Stimulated activated CD8-positive, alpha-beta memory T cell treated with anti-CD3 and anti-CD28 coated beads, Interleukin-12 subunit alpha, Interleukin-12 subunit beta, amount 100 ng/mL, for 4 hours (primary cell): ENCODE measurements at places on chromosomes 16 and 17.

DNA sequence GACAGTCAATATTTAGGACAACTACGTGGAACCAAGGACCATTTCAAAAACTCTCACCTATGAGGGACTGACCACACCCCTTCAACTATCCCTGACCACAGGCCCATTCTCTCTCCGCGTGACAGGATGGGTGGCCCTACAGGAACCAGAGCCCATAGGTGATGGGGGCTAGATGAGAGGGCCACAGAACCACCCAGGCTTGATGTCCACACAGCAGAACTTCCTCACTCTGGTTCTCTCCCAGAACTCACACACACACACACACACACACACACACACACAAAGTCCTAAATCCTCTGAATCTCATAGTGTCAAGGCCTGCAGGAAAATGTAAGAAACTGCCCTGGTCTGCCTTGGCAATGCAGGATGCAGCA is 1.5 kb downstream of the ZNF319 start:
- no peak for DNase-seq

DNA sequence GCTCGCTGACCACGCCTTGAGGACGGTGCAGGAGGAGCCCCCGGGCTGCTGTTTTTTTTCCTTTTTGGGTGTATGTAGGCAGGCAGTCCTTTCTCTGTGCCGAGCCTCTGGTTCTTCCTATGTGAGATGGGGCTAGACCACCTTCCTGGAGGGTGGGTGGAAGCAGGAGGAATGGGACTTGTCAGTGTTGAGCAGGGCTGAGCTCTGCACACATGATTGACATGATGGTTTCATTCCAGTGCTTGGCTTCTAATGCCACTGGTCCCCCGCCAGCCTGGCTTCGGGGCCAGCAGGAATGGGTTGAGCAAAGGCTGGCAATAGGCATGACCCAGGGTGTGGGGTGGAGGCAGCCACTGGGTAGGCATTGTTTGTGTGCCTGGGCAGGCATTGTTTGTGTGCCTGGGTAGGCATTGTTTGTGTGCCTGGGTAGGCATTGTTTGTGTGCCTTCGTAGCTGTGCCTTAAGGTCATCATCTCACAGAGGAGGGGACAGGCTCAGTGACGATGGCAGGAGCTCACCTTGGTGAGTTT is 14.2 kb upstream of the ADCY7 start:
- DNase-seq, result no peak

GRCh38 chr17:50668838-50669581 is 34.3 kb downstream of the ABCC3 start:
- DNase-seq, result no peak

- DNase-seq, result no peak
These were observed 78.9 kb upstream of the PLCG2 start for GRCh38 chr16:81700071-81700779.

DNA sequence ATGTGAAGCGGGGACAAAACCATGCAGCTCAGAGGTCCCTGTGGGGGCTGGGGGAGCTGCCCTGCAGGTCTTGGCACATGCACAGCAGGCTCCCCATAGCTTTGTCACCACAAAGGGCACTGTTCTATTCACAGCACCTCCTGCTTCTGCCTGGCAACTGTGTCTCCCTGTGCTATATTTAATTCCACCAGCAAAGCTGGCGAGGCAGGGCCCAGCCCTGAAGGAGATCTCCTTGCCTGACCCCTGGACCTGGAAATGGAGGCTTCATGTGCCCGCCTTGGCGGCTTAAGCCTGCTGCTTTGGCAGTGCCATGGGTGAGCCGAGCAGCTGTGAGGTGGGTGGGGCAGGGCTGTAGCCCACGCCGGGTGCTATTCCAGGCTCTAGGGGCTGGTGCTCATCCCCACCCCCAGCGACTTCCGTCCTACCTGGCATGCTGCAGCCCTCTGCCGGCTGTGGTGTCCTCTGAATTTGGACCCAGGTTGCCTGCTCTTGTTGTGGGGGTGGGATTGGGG is 6.8 kb downstream of the LDHD start:
- DNase-seq, result no peak

DNA sequence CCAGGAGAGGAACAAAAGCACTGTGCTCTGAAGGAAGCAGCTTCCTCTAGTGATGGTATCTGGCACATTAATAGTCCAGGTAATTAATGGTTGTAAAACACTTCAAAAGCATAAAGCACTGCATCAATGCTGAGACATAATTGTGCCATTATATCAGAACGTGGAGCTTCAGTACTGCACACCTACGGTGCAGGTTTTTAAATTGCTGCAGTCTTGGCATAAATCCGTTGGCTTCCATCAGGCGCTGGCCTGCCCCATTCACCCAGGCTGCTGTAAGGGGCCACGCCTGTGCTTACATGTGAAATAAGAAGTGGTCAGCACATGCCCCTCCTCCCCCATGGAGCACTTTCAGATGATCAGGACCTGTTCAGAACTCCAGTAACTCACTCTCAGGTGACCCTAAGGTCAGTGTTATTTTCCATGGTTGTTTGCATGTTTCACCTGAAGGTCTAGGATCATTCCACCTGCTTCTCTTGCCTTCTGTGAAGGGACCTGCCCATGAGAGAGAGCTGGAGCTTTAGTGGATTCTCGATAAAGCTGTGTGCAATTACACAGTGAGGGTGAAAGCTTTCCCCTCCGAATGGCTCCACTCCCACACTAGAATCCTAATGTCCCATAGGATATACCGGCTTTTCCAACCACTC is 345.3 kb downstream of the CA10 start:
- no peak for DNase-seq

- DNase-seq, result peak; percentile 4
These were observed 165.1 kb downstream of the XYLT1 start for GRCh38 chr16:17305694-17306093.

DNA sequence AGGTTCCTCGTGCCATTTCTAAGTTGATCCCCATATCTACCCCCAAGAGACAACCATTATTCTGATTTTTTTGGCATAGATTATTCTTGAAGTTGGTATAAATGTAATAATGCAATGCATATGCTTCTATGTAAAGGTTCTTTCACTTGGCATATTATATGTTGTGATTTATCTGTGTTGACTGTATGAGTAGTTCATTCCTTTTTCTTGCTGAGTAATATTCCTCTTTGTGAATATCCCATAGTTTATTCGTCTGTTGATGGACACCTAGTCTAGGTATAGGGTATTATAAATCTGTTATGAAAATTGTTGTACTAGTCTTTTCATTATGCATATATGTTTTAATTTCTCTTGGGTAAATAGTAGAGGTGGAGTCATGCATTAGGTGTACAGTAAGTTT is 36.6 kb downstream of the TANC2 start:
- no peak for DNase-seq

DNA sequence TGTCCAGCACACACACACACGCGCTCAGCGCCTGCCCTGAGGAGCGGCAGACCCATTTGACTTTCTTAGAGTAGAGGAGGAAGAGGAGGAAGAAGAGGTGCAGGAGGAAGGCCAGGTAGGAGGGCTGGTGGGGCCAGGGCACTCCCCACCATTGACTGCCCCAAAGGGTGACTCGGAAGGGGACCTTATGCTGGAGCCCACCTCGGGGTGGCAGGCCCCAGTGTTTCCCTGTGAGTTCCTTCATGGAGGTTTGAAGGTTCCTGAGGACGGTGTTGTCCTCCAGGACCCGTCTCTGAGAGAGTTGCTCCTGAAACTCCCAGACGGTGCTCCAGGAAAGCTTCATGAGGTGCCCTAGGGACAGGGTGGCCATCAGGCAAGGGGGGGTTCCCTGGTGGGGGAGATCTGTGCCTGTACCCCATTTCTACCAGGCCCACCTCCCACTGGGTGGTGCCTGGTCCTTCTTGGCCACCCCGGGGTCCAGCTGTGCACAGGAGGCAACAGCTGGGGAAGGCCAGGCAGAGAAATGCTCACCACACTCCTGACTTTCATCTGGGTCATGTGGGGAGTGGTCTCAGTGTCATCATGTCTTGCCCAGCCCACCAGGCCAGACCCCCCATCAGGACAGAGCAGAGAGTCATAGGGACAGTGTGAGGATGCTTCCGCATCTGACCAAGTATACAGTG is 89.5 kb downstream of the TNFRSF13B start:
- DNase-seq, result no peak

- DNase-seq, result no peak
These were observed 237.6 kb downstream of the SOX9 start for GRCh38 chr17:72358465-72358864.

DNA sequence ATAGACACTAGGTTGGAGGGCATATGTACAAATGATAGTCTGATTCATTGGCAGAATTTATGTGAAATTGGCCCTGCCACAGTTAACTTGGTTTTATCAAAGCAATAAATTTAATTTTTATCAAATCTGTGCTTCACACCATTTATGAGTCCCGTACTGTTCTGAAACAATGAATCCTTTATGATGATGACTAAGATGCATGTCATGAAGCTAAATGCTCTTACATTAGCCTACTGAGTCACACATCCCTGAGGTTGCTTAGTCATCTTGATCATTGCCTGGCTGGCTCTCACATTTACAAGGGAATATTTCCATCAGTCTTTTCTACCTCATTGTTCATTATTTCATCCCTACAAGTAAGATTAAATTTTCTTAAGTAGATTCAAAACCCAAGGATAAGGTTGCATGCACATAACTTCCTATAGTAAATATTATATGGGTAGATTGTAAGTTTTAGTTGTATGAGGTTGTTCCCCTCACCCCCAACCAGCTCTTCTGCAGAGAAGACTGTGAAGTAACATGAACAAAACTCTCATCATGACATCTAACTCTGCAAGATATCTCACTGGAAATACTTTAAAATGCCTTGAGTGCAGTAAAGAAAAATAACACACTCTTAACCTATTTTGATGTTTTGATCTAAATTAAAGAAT is 170.7 kb downstream of the CYB561 start:
- DNase-seq, result no peak

GRCh38 chr17:73141411-73141810 is 23.4 kb upstream of the SSTR2 start:
- no peak for DNase-seq

- no peak for DNase-seq
These were observed 136.0 kb upstream of the C17orf78 start for GRCh38 chr17:37239690-37240334.

- DNase-seq, result no peak
These were observed 18.7 kb upstream of the GSE1 start for GRCh38 chr16:85594273-85594977.

DNA sequence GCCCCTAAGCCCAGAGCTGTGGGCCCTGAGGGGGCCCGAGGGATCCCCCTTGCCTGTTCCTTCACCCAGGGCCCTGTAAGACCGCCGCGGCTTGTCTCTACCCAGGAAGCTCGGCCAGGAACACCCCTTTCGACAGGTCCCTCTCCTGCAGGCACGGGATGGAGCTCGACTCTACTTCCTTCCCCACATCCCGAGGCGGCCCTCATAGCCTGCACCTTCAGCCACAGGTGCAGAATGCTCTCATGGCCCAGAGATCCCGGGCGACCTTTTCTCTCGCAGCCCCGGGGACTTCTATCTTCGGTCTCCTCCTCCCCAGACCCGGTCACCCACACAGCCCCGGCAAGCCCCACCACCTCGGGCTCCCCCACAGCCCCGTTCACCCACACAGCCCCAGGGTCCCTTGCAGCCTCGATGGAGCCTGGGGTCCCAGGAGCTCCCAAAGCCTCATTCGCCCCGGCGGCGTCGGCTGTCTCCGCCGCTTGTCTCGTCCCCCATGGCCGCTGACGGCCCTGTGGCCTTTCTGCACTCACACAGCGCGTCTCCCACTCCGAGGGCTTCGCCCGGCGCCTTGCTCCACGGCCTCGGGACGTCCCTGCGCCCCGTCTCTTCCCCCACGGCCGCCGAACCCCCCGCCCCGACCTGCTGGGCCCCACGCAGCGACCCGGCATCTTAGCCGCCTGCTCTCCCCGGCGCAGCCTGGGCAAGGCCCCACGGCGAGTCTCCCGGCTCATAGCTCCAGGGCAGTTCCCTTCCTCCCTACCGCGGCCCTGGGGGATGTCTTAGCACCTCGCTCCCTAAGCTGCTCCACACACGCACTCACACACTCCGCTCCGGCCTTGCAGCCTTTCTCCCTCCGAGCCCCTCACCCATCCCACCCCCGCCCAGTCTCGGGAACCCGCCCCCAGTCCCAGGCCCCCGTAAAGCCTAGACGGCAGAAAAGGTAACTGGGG is 650 bp downstream of the KIAA0753 start:
- DNase-seq, result no peak

DNA sequence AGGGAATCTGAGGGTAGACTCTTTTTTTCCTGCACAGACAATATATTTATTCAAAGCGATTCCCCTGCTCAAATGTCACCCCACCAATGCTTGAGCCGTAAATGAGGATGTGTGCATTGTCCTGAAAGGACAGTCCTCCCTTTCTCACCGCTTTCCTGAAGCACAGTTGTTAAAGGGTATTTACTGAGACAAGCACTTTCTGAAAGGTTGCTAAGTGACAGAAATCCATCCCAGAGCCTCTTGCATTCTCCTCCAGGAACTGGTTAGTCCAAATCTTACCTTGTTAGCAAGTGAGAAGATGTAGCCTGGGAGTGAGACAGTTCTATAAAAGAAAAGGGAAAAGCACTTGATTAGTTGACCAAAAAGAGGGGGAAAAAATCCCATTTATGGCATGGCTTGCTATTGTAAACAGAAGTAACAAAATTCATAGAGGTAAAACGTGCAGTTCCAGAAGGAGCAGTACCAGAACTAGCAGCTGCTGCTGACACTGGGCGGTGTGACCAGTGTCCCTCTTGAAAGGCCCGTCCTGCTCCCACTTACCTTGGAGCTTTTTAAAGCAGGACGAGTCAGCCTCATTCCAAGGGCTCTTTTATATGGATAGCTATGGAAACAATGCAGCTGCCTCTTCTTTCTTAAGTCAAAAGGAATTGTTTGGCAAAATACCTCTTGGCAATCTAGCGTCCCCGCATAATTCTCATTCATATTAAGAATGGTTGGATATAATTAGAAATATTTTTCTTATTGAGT is at the start of gene MYH2:
Gene MYH2 (minus strand): TSS at position 563 of the 747 bp plus-strand sequence. CDS start 1,738 bp downstream, outside the sequence.
- DNase-seq, result no peak

GRCh38 chr16:56626685-56627084 is 1.1 kb downstream of the MT1E start:
- DNase-seq, result no peak

DNA sequence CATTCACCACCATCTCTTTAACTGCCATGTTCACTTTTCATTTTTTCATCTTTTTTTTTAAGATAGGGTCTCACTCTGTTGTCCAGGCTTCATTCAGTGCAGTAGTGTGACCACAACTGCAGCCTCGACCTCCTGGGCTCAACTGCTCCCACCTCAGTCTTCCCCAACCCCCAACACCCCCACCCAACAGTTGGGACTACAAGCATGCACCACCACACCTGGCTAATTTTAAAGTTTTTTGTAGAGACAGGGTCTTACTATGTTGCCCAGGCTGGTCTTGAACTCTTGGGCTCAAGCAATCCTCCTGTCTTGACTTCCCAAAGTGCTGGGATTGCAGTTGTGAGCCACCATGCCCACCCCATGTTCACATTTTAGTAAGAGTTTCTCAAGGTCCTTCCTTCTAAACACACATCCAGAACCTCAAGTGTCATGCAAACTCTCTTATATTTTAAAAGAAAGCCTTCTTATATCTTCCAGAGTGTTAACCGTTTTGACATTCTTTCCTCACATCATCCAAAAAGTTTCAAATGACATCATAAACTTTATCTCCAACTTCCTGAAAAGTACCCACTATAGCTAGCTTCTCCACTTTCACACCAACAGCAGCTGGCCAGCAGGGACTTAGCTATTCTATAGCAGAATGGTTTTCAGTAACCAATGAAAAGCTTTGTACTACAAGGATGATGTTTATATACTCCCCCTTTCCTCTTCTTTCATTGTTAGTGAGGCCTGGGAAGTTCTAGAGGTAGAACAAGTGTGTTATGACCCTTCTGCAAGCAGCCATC is 49.3 kb downstream of the TRAF4 start:
- no peak for DNase-seq
